ENCODE measurements at places on chromosomes 1 and 21.

GRCh38 chr1:200150721-200151120, 123.2 kb downstream of the NR5A2 start:
- DNase-seq, result no peak

DNA sequence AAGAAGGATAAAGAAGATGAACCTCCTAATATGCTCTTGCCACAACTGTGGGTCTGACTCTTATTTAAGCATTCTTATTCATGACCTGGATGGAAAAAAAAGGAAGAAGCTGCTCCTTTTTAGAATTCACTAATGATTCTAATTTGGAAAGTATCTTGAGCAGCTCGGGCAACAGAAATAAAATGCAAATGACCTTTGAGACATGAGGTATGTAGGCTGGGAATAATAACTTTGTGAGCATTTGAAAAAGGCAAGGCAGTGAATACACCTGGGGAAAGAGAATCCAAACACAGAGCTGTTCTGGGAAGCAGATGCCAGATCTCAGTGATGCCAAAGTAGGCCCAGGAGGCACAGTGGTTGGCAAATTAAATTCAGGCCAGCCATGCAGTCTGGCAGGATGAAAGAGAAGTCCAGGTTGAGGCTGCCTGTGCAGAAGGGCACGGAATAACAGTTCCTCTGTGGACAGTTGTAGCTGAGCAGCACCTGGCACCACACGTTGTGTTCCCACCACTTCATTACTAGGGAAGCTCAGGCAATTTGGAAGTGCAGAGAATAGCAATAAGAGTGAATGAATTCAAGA, 320.8 kb upstream of the ST6GALNAC5 start:
- DNase-seq, result no peak

DNA sequence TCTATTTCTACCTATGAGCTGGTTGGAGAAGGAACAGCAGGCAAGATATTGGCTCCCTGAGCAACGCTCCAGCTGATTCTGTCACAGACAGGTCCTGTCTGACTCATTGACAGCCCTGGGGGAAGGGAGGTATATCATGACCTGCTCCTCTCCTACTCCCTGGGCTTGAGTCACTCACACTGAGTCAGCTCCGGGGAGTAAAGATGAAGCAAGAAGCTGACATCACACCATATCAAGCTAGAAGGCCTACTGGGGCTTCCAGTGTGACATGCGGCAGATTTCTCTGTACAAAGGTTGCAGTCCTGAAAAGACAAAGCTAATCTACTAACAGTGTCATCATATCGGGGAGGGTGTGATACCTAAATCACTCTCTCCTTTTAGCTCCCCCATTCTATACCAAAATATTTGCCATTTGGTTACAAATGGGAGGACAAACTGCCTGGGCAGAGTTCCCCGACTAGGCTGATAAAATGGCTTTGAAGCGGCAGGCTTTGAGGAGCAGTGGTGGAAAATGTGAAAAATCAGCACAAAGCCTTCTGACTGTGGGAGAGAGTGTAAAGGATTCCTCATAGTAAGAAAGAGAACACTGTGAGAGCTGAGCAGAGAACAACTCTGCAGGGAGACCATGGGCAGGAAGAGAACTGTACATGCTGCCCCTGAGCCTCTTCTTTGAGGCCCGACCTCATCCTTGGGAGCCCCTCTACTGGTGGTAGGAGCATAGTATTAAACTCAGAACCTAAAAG, 15.5 kb downstream of the PI4KB start:
- no peak for DNase-seq

- no peak for DNase-seq
These were observed 96.7 kb downstream of the UCK2 start for GRCh38 chr1:165924117-165924516.

GRCh38 chr1:45552331-45552730, 1.7 kb downstream of the AKR1A1 start:
- DNase-seq, result no peak

GRCh38 chr21:45959779-45960390, 21.7 kb upstream of the COL6A1 start:
- DNase-seq, result no peak

DNA sequence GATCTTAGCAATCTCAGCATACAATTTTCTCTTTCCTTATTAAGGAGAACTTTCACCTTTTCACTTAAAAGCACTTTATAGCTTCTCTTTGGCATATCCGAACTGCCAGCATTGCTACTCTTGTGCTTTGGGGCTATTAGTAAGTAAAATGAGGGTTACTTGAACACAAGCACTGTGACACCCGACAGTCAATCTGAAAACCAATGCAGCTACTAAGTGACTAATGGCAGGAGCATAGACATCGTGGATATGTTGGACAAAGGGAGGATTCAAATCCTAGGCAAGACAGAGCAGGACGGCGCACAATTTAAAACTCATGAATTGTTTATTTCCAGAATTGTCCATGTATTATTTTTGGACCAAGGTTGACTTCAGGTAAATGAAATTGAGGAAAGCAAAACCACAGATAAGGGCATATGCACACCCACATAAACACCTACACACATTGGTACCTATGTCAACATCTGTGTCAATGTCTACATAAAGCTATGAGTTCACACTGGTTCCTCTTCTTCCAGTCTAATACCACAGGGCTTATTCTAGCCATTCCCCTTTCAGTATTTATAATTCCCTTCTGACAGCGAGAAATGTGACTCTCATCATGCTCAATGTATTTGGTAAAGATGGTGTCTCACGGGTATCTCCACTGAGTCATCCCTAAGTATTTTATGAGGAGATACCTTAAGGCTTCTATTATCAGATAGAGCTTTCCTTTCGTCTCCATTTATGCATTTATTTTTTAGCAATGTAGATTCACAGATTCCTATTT, 75.3 kb upstream of the RALGPS2 start:
- no peak for DNase-seq

DNA sequence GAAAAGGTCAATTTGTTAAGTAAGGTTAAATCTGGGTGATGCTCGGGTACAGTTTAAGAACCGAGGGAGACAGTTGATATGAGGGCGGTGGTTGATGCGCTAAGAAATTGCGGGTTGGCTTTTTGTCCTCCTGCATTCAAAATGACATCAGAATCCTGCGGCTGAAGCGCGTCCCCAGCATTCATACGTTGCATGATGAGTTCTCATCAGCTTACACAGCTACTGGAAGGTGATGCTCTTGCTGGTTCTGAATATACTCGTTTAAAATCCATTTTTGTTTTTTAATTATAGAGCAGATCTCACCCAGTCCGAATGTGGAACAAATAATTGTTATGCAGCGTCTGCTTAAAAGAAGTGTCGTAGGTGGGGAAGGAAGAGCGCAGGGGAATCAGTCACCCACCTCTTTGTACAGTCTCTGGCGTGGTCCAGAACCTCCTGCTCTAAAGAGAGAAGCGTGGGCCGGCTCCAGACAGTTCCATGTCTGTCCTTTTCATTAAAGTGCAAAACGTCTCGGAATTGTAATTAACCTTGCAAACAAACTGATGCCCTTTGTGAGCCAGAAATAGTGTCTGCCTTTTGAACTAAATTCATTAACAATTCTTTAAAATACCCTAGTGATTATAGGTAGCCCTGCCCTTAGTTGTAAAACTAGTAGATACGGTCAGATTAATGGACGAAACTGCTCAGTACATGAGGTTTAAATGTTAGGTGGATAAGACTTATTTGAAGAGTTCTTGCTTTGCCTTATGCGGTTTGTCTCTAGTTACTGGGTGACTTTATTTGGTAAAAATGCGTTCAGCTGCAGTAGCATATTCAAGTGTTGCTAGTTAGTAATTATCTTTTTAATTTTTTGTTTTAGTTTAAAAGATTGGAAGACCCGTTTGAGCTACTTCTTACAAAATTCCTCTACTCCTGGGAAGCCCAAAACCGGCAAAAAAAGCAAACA, 741 bp downstream of the RGS2 start:
- no peak for DNase-seq

- DNase-seq, result no peak
These were observed 64.2 kb upstream of the SLC22A15 start for GRCh38 chr1:115912116-115912515.

DNA sequence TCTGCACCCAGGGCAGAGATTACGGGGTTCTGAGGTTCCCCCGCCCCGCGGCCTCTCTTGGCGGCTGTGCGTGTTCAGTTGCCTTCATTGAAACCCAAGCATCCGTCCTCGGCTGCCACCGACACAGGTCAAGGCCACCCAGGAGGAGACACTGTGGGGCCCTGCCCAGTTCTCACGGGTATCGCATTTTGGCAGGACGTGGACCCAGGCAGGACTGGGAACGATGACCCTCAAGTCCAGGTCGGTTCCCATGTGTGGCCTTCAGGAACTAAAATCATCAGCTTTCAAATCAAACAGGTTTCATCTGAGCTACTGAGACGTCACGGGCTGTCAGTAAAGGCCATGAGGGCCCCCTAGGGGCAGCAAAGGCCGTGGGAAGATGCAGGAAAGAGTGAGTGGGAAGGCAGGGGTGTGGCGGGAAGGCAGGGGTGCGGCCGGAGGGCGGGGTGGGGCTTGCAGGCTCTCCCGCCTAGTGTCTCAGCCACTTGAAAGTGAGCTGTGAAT, 7.0 kb upstream of the C1orf174 start:
- DNase-seq, result no peak

DNA sequence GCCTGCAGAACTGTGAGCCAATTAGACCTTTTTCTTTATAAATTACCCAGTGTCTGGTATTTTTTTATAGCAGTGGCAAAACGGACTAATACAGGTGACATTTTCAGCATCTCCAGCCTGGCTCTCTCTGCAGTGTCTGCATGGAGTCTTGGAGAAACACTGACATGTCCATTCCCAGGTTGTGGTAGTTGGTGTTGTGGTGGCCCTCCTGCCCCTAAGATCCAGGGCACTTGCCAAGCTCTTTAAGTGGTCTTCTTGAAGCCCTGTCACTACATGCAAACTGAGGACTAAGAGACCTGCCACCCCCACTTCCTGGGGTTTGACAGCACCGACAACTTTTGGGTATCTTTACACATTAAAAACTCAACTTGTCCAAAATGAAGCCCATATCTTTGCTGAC, 419.4 kb downstream of the NPHP4 start:
- DNase-seq, result no peak

DNA sequence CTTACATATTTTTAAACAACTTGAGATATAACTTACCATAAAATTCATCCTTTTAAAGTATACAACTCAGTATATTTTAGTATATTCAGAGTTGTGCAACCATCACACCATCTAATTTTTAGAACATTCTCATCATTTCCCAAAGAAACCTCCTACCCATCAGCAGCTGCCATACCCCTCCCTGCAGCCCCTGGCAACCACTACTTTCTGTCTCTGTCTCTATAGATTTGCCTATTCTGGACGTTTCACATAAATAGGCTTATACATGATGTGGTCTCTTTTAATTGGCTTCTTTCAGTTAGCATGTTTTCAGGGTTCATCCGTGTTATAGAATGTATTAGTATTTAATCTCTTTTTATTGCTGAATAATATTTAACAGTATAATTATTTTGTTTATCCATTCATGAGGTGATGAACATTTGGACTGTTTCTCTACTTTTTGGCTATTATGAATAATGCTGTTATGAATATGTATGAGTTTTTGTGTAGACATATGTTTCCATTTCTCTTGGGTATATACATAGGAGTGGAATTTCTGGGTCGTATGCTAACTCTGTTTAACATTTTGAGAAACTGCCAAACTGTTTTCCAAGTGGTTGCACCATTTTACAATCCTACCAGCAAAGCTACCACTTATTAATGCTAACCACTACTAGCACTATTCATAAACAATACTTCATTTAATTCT, 29.5 kb downstream of the WDR26 start:
- DNase-seq, result no peak

DNA sequence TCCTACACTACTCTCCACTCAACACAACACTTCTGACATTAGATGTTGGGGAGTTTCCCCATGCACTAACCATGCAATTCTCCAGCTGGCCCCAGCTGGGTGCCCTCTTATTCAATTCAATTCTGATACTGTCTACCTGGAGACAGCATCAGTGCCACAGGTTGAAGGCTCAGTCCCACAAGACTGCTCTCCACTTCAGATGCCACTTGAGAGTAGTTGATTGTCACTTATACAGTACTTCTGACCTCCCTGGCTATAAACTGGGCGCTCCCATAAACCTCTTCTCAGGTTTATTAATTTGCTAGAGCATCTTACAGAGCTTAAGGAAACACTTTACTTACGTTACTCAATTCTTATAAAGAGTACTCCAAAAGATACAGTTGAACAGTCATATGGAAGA, 442.3 kb downstream of the LRRIQ3 start:
- DNase-seq, result no peak

- peak; percentile 17 for DNase-seq
These were observed 67.8 kb downstream of the LRIG2 start for GRCh38 chr1:113140588-113141446.

- no peak for DNase-seq
These were observed 5.6 kb downstream of the PRDX1 start for GRCh38 chr1:45516036-45516435.

DNA sequence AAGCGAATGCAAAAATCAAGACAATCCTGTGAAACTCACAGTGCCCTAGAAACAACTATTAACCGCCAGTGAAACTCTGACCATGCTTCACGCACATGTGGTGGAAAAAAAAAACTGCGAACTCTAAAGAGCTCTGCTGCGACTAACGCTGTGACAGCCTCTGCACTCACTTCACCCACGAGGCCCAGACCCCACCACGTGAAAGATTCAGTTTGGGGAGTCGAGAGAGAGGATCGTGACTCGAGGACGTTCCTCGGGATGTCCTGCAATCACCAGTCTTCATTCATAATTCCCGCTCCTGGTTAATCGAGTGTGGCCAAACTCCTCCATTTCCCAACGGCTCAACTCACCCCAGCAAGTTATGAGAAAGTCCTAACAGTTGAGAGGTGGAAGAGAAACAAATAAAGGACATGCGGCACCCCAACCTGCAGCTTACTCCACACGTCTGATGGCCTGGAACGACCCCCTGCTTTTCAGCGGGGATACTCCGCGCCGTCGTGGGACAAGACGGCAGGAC, 1.1 kb downstream of the SERBP1 start:
- DNase-seq, result no peak

DNA sequence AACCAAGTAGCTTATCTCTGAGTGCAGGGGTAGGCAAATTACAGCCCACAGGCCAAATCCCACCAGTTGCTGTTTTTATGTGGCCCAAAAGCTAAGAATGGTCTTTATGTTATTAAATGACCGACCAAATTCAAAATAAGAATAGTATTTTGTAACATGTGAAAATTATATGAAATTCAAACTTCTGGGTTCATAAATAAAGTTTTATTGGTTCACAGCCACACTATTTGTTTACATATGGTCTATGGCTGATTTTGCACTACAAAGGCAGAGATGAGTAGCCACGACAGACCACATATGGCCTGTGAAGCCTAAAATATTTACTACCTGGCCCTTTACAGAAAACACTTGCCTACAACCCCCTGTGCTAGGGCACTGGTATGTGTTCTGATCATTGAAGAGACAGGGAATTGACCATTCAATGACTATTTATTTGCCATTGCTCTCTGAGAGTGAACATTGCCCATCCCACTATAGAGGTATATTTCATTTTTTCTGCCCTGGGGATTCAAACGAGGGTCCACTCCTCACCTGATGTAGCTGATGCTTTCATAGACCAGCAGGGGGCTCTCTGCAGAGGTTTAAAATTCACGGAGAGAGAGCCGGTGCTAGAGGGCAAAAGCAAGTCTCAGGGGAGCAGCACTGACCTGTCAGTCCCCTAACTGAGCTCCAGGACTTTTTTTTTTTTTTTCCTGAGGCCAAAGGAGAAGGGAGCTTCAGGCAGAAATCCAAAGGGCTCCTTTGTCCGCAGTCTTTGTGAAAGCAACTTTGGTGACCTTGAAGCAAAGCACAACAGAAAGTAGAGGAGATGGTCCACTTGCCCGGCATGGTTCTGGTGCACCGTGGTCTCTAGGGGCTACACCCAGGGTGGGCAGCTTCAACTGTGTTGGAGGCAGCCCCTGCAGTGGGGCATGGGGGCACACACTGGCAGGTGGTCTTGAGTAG, 7.3 kb upstream of the GNL2 start:
- peak; percentile 52 for DNase-seq

- no peak for DNase-seq
These were observed 108.6 kb downstream of the GDAP2 start for GRCh38 chr1:117820694-117821381.

All from GM12891 (cell line).